ENCODE measurements at places on chromosomes 16 and 17.
A peak's percentile ranks its signal among the peaks of the same experiment; 100 is the strongest.

- no peak for DNase-seq
Measured at GRCh38 chr16:49489686-49490320, 116.2 kb downstream of the C16orf78 start.

DNA sequence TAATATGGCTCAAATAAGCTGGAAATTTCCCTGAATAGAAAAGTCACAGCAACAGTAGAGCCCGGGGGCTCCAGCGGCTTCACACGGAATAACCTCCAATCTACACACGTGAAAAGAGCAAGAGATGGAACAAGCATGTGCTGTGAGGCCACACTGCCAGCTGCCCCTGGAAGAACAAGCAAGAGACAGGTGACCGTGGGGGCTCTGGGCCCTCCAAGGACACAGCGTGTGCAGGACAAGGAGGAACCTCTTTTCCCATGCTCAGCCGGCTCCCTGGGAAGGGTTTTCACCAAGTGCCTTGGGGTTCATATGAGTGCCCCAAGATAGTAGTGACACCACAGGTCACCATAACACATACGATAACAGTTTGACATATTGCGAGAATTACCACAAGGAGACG, 110.2 kb upstream of the ZNF750 start:
- DNase-seq, result no peak

DNA sequence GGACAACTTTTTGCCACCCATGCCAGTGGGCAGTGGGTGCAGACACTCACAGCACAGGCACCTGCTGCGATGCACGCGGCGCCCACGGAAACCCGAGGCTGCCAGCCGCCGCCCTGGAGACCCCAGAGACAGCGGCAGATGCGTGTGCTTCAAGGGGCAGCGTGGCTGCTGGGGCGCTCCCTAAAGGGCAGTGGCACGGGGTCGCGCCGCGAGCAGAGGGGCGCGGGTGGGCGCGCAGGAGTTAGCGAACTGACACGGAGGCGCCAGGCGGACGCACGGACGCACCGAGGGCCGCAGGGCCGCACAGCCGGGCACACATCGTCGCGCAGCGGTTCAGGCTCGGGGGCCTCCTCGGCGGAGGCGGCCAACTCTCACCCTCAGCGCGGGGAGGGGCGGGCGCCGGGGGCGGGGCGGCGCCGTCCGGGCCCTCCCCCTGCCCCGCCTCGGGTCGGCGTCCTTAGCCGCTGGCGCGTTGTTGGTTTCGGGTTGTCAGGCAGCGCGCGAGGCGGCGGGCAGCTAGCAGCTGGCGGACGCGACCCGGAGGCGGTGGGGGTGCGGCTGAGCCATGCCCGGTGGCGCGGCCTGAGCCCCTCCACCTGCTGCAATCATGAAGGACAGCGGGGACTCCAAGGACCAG, at the start of gene KIF19:
Gene KIF19 (plus strand): TSS at position 484 of the 637 bp plus-strand sequence. CDS start 124 bp downstream, at position 608.
- DNase-seq, result no peak

- no peak for DNase-seq
Measured at GRCh38 chr17:72266112-72266775, 145.4 kb downstream of the SOX9 start.

- no peak for DNase-seq
Measured at GRCh38 chr17:65048441-65048840, 8.1 kb downstream of the GNA13 start.

- peak; percentile 34 for DNase-seq
Measured at GRCh38 chr16:88383401-88384221, 852 bp downstream of the ZNF469 start.

- DNase-seq, result peak; percentile 32
Measured at GRCh38 chr16:14399378-14400284, 230.4 kb downstream of the PARN start.

DNA sequence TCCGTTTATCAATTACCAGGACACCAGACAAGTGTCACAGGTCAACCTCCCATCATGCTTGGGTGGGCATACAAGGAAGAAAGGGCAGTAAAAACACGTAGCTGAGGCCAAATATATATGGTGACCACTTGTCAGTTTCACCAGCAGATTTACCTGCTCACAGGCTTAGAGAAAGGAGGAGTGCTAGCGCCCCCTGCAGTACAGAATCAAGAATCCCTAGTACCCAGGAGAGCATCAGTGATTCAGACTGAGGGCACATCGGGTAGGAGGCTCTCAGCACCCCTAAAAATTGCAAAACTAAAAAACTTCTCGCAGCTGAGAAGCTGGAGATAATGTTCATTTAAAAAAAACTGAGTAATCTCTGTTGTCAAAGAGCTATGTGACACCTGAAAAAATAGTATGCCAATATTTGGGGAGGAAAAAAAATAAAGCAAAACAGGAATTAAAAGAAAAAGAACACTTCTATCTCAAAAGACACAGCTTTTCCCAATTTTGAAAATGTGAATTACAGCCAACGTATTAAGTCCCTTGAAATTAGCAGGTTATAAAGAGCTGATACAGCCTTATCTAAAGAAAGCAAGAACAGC, 21.2 kb upstream of the MON1B start:
- no peak for DNase-seq

DNA sequence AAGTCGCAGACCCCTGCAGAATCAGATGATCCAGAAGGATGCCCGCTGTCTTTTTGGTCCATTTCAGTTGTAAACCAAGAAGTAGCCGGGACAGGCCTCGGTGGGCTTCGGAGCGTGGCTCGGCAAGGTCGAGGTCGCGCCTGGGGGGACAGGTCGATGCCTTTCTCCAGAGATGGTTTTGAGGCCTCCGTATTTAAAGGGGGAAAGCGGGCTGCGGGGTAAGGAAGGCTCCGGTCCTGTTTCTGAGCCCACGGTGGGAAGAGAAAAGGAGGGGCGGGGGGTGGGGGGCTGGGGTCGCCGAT, 7.5 kb upstream of the GNG13 start:
- no peak for DNase-seq

GRCh38 chr17:70136131-70136530, 33.2 kb upstream of the KCNJ2 start:
- no peak for DNase-seq

DNA sequence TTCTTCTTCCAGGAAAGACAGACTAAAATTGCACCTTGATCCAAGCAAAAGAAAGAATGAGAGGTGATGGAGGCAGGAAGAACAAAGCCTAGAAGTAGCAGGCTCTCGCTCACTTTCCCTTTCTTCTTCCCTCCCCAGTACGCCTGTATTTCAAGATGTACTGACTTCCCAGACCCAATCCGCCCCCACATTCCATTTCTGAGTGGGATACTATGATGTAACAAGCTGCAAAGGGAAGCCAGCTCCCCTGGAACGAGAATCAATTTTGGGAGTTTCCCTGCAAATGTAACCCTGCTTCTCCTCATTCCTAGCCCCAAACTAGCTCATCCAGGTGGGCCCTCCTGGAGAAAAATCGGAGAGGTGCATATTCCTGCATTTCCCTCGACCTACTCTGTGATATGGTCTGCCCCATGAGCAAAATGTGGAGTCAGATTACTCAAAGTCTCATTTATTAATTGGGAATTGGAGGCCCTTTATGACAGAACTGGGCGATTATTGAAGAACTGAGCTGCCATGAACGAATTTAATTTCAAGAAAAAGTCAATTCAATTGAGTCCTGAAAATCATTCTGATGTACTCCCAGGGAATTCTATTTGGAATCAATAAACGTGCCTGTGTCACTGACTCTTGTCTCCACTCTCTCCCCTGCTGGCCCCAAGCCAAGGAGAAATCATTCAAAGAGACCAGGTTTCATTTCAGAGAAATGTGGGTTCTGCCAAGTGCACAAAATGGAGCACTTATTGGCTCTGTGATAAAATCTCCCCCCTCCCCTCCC, 398.9 kb downstream of the SHISA9 start:
- no peak for DNase-seq

GRCh38 chr16:3654249-3654991, at the start of gene DNASE1:
Gene DNASE1 (plus strand): TSS chr16:3654691. CDS start chr16:3655374, 683 bp downstream.
- DNase-seq, result no peak

DNA sequence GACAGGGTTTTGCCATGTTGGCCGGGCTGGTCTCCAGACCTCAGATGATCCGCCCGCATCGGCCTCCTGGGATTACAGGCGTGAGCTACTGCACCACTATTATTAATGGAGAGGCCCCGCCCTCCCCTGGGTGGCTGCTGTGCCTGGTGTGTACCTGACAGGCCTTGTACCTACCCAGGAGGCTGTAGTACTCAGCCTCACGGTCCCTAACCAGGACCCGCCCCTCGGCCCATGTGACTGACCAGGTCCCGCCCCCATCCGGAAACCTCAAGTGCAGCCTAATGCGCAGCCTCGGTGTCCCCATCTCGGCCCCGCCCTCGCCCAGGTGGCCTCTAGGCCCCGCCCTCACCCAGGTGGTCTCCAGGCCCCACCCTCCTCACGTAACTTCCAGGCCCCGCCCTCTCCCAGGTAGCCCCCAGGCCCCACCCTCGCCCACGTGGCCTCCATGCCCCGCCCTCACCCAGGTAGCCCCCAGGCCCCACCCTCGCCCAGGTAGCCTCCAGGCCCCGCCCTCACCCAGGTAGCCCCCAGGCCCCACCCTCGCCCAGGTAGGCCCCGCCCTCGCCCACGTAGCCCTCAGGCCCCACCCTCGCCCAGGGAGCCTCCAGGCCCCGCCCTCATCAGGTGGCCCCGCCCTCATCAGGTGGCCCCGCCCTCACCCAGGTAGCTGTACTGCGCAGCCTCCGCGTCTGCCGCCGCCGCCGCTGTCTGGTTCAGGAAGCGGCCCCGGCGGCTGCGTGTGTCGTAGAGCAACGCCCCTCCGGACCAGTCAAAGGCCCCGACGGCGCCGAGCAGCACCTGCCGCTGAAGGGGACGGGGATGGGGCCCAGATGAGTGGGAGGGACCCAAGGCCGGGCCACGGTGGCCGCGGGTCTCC, 31.0 kb downstream of the HASPIN start:
- no peak for DNase-seq

- DNase-seq, result no peak
Measured at GRCh38 chr16:84765616-84766580, 53.9 kb upstream of the CRISPLD2 start.

GRCh38 chr16:11670171-11671131, 2.2 kb downstream of the SNN start:
- DNase-seq, result no peak

- no peak for DNase-seq
Measured at GRCh38 chr17:79574108-79574507, 36.7 kb downstream of the RBFOX3 start.

- peak; percentile 80 for DNase-seq
Measured at GRCh38 chr16:86975445-86975844, 341.7 kb downstream of the C16orf95 start.

- DNase-seq, result no peak
Measured at GRCh38 chr16:74654536-74655050, 12.1 kb downstream of the RFWD3 start.

GRCh38 chr16:85528528-85529387, 84.4 kb upstream of the GSE1 start:
- DNase-seq, result no peak

GRCh38 chr16:75420987-75421819, 12.1 kb downstream of the CFDP1 start:
- peak; percentile 46 for DNase-seq

- no peak for DNase-seq
Measured at GRCh38 chr16:69469807-69470561, 45.6 kb downstream of the CYB5B start.

DNA sequence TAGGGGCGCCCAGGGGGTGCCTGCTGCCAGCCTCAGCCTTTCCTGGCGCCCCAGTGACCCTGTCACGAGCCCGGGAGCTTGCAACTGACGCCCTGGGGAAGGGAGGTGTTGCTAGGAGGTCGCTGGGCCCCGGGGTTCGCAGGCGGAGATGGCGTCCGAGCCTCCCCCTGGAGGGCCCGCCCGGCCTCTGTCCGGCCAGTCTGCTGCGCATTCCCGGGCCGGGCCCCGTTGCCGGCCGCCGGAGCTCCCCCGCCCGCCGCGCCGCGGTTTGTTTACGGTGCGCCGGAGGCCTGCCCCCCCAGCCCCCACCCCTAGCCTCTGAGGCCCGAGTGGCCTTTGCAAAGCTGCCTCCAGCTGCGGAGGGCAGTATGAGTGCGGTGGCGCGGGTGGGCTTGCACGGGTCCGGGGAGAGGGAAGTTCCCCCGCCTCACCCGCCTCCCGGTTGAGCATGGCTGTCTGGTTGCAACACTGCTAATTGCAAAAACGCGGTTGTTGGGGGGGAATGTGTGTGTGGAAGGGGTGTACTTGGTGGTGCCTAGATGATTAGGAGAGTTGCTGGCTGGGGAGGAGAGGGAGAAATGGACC, 514 bp downstream of the THRA start:
- no peak for DNase-seq

GRCh38 chr16:53372992-53373871, 61.0 kb upstream of the RBL2 start:
- DNase-seq, result no peak
